ENCODE measurements at places on chromosomes 11 and 22. TPM values are rescaled to one million over a fixed set of nuclear protein-coding genes. Genes with fewer than 3 reads are reported as not detected.

DNA sequence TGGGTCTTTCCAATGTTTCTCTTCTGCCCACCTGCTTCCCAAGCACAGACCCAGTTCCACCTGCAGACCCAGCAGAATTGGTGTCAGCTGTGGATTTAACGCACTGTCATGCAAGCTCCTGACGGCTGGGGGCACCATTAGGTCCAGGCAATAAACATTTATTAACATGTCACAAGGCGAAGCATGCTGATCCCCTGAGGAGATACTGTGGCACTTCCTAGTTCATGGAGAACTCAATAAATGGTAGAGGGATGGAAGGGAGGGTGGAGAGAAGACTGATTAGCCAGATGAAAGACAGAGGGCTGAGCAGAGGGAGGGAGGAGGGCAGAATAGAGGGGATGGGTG is 68.3 kb upstream of the TSPAN18 start:
- no peak for DNase-seq

GRCh38 chr11:37142591-37142990 is 544.6 kb upstream of the RAG2 start:
- no peak for DNase-seq

- DNase-seq, result no peak
Measured at GRCh38 chr11:9852465-9852864, 188.6 kb downstream of the SWAP70 start.

The PAMR1 gene
- total RNA-seq, result 14.7 TPM

The ANKK1 gene
- total RNA-seq, result 1.4 TPM

The TRIM49 gene
- total RNA-seq, result not detected
